MG63 (cell line): ENCODE measurements at places on chromosomes 3 and 15.

- DNase-seq, result no peak
Observed at GRCh38 chr3:123122525-123123315, 55.9 kb downstream of the PDIA5 start.

DNA sequence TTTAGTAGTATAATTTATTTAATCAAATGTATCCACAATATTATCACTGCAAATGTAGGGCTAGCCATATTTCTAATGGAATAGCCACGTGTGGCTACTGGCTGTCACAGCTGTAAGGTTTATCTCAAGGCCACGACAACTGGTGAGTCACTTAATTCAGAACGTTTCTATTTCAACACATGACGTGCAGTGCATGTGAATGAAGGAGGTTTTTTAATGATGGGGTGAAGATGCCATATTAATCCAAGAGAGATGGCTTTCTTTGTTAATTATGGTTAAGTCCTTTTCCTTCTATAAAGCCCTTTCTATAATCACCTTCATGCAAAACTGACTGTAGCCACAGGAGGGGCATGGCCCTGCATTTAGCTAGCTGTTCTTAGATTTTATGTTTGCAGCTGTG is 212.0 kb downstream of the FEZF2 start:
- DNase-seq, result no peak

GRCh38 chr3:71789922-71790321 is 5.0 kb upstream of the PROK2 start:
- DNase-seq, result no peak

DNA sequence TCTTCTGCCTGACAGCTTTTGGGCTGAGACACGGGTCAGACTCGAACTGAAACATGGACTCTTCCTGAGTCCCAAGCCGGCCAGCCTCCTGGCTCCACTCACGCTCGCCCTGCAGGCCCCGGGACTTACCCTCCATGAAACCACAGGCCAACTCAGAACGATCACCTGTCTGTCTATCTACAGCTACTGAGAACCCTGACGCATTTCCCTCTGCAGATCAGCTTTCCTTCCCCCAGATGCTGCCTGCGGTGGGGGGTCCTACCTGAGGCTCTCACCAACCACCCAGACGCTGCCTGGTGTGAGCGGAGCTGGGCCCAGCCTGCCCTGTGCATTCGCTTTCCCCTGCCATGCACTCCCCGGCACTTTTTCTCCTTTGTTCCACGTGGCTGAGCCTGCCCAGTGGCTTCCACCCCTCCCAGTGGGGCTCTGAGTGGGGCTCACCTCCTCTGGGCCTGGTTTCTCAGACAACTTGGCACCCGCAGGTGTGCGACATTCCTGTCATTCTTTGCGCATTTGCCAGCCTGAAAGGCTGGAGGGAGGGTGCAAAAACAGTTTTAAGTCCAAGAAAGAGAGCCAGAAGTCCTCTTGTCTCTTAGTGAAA is 60.2 kb downstream of the PLXNA1 start:
- peak; percentile 34 for DNase-seq

GRCh38 chr3:82031596-82031995 is 270.2 kb upstream of the GBE1 start:
- no peak for DNase-seq

DNA sequence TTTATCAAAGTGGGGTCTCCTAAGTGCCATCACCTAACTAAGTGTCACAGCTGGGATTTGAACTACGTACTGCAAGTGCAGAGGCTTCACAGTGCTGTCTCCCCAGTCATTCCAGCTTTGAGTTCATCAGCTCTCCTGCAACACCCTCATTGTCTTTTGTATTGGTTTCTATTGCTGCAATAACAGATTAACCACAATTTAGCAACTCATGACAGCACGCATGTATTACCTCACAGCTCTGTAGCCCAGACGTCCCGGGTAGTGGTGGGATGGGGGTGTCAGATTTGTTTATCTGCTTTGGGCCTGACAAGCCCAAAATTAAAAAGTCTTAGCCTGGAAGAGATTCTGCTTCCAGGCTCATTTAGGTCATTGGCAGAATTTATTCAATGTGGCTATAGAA is 220.5 kb upstream of the LRRN1 start:
- DNase-seq, result no peak

GRCh38 chr15:55884223-55884622 is 109.2 kb downstream of the NEDD4 start:
- no peak for DNase-seq

- peak; percentile 15 for DNase-seq
Observed at GRCh38 chr15:80418892-80419537, 14.8 kb downstream of the ARNT2 start.

DNA sequence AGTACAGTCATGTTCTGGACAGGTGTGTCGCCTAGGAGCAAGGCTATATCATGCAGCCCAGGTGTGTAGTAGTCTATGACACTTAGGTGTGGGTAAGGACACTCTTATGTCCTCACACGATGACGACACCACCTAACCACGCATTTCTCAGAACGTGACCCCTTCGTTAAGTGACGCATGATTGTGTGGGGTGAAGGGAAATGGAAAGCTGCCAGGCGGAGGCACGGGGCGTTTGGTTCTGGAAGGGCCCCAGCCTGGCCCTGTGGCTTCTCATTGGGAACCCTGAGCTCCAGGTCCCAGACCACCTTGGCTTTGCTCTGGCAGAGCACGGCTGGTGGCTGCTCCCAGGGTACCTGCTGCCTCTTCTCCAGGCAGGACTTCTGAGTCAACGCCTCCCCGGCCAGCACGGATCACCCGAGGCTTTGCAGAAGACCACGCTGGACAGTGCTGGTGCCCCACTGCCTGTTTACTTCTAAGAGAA is 39.3 kb downstream of the FBLN2 start:
- DNase-seq, result no peak

GRCh38 chr3:142597906-142598305 is 1.7 kb downstream of the PLS1 start:
- no peak for DNase-seq

GRCh38 chr3:16790432-16791400 is 94.0 kb upstream of the PLCL2 start:
- no peak for DNase-seq

DNA sequence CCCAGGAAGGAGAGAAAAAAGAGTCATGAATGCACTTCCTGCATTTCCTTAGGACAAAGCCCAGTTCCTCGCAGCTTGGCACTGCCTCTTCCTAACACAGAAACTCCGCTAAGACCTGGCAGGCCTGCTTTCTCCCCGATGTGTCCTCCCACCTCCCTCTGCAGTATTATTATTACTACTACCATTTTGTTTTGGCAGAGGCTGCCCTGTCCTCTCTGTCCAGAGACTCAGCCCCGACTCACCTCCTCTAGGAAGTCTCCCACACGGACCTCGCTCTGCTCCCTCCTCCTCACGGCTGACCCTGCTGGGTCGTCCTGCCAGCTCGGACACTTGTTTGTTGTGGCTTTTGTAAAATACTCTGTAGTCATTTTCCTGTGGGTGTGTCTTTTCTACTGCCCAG is 107.2 kb upstream of the HACD2 start:
- peak; percentile 81 for DNase-seq

- DNase-seq, result peak; percentile 61
Observed at GRCh38 chr15:75671730-75672602, 24.3 kb downstream of the SNX33 start.

DNA sequence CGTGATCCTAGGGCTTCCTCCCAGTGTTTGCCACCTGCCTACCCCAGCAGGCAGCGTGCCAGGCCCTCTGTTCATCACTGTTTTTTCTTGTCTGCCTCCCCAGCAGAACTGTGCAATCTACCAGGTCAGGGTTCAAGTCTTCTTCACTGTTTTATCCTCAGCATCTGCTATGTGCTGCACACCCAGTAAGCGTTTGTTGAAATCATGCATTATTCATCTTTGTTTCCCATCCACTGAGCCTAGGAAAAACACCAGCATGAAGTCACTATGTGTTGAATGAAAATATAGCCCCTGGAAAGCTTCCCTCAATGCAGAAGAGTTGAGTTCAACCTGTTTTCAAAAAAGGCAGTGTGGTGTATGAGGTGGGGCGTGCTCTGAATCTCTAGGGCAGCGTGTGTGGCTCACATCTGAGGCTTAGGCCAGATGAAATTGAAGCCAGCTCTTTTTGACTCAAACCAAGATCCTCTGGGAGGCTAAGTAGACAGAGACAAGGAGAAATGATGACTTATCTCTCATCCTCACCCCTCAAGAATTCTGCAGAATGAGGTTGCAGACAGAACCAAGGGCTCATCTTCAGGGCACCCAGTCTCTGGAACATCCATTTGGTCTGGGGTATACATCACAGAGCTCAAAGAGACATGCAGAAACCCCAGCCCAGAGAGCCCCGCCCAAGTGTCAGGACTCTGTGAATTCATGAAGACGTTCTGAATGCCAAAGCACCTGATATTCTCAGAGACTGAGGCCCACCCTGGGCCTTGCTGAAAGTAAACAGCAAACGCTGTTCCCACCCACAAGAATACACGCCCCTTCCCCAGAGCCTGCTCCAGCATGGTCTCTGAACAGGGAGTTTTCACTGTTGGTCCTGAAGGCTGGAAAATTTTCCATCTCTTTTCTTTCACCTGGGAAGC is 5.7 kb upstream of the CAV3 start:
- no peak for DNase-seq

DNA sequence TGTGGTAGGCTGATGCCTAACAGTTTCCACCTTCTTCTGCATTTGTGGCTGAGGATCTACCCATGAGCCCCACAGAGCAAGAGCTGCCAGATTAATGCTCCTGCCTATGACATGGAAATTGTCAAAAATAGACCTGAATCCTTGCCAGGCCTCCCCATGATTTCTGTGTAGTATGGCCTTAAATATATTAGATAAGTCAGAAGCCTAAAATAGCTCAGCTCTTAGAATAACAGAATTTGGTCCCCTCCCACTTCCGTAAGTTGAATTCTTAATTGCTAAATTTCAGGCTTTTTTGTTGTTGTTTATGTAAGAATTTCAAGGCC is 129.0 kb downstream of the SERPINI1 start:
- no peak for DNase-seq

- no peak for DNase-seq
Observed at GRCh38 chr15:64161688-64162477, 939 bp downstream of the PPIB start.

DNA sequence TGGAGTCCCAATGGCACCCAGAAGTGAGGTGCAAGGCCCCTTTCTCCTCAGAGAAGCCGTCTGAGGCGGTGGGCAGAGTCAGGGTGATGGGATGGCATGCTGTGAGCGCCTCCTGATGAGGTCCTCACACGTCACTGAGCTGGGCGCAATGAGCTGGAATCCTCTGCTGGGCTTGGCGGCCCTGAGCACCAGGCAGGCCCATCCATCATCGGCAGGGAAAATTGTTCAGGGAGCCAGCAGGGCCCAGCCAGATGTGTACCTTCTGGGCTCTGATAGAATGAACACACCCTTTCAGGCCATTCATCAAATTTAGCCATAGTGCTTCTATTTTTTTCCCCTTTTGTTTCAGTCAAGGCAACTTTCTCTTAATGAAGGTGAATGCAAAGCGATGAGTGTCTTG is 43.7 kb downstream of the FAM3D start:
- no peak for DNase-seq

GRCh38 chr15:91592567-91592966 is 260.9 kb upstream of the SLCO3A1 start:
- no peak for DNase-seq

DNA sequence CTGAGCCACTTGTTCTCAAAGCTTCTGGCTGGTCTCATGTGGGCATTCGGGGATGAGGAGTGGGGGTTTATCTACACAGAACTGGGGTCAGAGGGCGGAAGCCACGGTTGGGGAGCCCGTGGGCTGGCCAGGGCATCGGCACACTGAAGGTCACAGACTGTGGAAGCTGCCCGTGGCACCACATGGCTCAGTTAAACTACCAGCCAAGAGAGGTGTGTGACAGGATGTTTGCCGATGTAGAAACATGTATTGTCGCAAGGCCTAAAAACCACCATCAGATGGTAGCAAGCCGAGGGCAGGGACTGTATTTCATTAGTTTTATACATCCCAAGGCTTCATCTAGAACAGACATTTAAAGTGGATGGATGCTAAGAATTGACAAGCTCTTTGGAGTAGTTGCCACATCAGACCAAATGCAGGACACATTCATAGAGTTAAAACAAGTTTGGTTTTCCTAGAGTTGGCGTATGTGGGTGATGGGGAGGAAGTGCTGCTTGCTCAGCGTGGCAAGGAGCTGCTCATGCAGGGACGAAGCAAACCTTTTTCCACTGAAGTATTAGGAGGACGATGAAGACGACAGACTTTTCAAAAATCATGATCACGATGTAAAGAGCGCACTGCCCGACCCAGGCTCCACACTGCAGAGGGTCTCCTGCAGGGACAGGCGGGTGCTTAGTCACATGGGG is 9.6 kb upstream of the MUSTN1 start:
- no peak for DNase-seq

GRCh38 chr3:42051384-42052131 is 39.6 kb upstream of the TRAK1 start:
- no peak for DNase-seq

DNA sequence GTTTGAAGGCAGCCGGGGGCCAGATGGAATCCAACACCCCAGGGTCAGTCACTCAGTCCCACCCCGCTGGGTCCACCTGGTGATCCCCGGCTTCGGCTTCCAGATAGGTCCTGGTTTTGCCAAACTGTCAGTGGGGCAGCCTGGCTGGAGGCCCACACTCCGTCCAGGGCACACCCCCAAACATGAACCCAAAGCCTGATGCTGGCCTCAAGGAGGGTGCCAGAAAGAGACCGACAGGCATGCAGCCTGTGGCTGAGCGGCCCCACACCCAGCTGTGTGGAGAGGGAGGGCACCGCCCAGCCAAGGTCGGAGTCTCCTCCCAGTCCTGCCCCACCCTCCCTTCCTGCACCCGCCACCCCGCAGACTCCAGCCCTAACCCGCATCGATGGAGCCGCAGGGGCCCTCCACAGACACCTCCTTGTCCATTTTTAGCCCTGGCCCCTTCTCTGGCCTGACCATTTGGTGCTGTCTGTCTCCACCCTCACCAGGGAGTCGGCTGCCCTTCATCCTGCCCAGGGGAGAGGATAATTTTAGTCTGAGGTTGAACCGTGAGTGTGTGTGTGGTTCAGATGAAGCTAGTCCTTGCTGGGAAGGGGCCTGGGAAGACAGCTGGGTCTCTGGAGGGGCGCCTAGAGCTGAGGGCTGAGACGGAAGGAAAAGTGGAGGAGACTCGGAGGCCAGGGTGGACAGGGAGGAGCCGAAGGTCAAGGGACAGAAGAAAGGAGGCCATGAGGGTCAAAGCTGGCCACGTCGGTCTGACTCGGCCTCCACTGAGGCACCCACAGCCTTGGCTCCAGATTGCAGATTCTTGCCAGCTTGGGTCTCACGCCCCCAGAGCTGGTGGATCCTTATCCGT is 23.1 kb downstream of the TNK2 start:
- no peak for DNase-seq
